ENCODE measurements at places on chromosomes 6 and 20.

- DNase-seq = no peak
Observed at GRCh38 chr6:32424589-32425300, 14.9 kb upstream of the HLA-DRA start.

DNA sequence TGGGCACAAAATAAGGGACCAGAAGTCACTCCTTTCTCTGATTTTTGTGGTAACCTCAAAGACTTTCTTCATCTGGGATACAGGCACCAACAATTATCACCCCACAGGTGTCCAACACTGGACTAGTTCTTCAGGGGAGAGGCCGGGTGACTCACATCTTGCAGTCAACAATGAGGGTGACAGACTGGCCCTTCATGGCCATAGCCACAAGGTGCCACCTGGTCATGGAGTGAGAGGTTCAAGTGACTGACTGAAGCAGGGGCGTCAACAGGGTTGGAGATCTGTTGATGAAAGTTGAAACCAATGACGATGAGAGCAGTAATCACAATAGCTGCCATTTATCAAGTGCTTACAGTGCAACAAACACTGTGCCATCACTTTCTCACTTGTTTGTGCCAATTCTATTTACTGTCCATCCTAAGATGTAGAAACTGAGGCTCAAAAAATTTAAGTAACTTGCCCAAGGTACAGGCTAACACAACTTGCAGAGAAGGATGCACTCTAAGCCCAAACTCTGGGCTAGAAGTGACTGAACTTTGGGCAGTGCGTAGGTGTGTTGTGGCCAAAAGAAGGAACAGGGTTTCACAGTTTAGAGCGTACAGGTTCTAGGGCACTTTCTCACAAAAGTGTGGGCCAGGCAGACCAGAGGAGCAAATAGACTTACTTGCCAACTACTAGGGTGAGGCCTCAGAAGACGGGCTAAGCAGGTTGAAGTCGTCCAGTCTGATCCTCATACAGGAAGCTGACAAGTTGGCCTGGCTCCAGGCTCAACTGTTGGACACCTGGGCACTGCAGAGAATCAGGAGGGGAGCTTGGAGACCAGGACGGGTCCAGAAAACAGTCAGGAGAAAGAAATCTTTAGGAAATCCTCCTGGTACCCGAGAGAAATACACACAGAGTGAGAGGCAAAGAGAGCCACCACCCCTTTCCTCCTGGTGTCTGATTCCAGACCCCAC lies 30.4 kb downstream of the HLA-DPB1 start:
- no peak for DNase-seq

- no peak for DNase-seq
Observed at GRCh38 chr20:53524589-53525312, 68.9 kb downstream of the ZNF217 start.

DNA sequence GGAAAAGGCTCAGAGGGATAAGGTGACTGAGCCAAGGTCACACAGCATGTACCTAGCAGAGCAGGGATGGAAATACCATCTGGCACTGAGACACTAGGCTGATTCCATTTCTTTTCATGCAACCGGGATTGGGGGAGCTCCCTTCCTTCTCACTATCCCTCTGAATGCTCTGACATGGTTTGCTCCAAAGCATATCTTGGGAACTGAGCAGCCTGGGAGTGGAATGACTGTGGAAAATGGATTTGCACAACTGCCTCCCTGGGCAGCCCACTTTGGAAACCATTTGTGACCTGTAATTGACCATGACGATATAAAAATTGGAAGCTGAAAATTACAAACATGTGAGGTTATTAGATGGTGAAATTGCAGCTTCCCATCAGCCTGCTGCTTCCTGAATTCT lies 309.0 kb upstream of the CHD6 start:
- DNase-seq = no peak

DNA sequence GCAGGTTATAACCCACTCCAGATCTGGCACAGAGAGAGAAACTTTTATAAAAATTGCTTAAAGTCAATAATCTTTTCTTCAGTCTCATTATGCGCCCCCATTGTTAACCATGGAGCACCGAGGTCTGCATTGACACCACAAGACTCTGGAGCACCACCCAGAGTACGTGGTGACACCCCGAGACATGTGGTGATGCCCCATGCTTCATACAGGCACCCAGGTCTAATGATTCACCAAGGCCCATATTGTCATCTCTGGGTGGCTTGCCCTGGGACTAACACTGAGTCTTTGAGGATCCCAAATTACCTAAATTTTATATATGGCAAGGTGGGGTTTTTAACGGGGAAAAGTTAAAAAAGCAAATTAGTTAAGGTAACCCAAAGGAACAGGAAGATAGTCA lies 31.1 kb downstream of the CD109 start:
- DNase-seq = no peak

DNA sequence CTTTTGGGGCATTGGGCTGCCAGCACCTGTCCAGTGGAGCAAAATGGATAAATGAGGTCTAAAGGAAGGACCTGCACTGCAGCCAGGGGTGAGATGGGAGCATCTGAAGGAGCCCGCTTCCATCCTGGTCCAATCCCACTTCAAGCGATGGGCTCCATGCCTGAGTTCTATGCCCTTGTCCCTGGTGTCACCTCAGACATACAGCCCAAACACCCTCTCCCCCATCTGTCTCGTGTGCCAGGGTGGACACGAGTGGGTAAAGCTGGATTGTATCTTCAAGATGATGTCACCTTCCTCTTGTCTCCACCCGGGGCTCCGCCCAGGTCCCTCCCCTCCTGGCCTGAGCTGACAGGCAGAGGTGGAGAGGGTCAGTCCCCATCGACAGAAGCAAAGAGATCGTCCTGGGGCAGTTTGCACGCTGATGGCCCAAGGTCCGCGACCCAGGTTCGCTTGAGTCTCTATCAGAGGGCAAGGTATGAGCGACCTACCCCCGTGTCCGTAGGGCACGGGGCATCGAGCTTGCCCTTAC lies 544 bp downstream of the SMIM29 start:
- peak; percentile 57 for DNase-seq

DNA sequence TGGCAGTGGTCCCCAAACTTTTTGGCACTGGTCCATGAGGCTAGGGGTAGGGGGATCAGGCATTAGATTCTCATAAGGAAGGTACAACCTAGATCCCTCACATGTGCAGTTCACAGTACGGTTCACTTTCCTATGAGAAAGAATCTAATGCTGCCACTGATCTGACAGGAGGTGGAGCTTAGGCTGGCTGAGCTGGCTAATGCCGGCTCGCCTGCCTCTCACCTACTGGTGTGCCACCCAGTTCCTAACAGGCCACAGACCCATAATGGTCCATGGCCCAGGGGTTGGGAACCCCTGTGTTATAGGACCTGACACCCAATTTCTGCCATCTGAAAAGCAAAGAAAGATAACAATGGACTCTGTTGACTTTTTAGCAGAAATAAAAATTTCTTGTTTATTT lies 199.6 kb downstream of the GMPR start:
- peak; percentile 58 for DNase-seq

GRCh38 chr6:91654793-91655192 lies 1067.9 kb upstream of the MAP3K7 start:
- DNase-seq = no peak

DNA sequence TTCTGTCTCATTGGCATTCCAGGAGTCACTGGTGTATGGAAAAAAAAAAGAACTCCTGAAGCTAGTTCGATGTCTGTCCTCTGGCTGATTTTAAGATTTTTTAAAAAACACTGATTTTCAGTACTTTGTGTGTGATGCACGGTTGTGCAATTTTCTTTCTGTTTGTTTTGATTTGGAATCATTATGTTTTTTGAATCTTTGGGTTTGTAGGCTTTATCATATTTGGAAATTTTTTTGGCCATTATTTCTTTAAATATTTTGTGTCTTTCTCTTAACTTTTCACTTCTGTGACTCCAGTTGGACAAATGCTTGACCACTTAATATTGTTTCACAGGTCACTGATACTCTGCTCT lies 327.2 kb downstream of the BCKDHB start:
- DNase-seq = no peak

DNA sequence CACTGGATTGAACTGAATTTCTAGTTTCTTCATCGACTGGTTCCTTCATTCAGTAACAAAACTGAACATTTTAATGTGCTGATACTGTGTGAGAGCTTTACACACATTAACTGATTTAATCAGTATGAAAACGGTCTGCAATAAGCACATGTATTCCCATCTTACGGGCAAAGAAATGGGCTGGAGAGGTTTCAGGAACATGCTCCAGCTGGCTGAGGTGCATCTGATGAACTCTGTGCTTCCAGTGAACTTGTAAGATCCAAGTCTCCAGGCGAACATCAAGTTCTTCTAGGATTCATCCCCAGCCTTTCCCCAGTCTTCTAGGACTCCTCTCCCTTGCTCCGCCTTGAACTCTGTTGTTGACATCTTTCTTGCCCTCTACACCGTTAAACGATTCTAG lies 220.7 kb upstream of the AGPAT4 start:
- no peak for DNase-seq

- DNase-seq = peak; percentile 58
Observed at GRCh38 chr6:56542364-56543331, 100.0 kb downstream of the DST start.

DNA sequence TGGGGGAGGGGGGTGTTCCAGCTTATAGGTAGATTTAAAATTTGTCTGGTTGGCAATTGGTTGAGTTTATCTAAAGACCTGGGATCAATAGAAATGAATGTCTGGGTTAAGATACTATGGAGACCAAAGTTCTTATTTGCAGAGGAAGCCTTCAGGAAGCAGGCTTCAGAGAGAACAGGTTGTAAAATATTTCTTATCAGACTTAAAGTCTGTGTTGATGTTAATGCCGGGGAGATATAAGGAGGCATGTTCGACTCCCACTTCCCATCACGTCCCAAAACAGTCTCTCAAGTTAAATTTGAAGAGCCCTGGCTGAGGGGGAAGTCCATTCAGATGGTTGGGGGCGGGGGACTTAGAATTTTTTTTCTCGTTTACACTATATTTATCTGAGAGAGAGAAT lies 12.3 kb upstream of the BLCAP start:
- no peak for DNase-seq

- no peak for DNase-seq
Observed at GRCh38 chr20:4195499-4195898, 180.1 kb upstream of the RNF24 start.

GRCh38 chr20:39941245-39941644 lies 747.8 kb downstream of the MAFB start:
- DNase-seq = no peak

GRCh38 chr6:31008165-31008564 lies 2.1 kb upstream of the MUC22 start:
- DNase-seq = no peak

GRCh38 chr6:77656999-77657764 lies 4.3 kb downstream of the MEI4 start:
- no peak for DNase-seq

GRCh38 chr20:34892671-34893070 lies 16.3 kb downstream of the ACSS2 start:
- DNase-seq = no peak

GRCh38 chr20:17491041-17491440 lies 40.1 kb downstream of the BFSP1 start:
- no peak for DNase-seq

Measured in CD4-positive, alpha-beta T cell treated with Interleukin-1 beta for 1 hour (primary cell).